ENCODE measurements at places on chromosomes 16 and 17. TPM values are rescaled to one million over a fixed set of nuclear protein-coding genes. Genes with fewer than 3 reads are reported as not detected.

- H3K4me1 ChIP-seq: no peaks in the 10 kb centered on the region
- H3K27me3 ChIP-seq: no peaks in the 10 kb centered on the region
- no peak overlapping the region for H3K4me3 ChIP-seq
- no peak for DNase-seq
These were observed 15.7 kb downstream of the ALDH3A2 start for GRCh38 chr17:19664136-19664820.

- no peaks in the 10 kb centered on the region for H3K36me3 ChIP-seq
- H3K27ac ChIP-seq: no peak overlapping the region
- H3K4me3 ChIP-seq: no peak overlapping the region
- no peaks in the 10 kb centered on the region for H3K4me1 ChIP-seq
- no peaks in the 10 kb centered on the region for H3K27me3 ChIP-seq
- no peak for DNase-seq
These were observed 16.0 kb downstream of the MYO15A start for GRCh38 chr17:18124345-18125126.

DNA sequence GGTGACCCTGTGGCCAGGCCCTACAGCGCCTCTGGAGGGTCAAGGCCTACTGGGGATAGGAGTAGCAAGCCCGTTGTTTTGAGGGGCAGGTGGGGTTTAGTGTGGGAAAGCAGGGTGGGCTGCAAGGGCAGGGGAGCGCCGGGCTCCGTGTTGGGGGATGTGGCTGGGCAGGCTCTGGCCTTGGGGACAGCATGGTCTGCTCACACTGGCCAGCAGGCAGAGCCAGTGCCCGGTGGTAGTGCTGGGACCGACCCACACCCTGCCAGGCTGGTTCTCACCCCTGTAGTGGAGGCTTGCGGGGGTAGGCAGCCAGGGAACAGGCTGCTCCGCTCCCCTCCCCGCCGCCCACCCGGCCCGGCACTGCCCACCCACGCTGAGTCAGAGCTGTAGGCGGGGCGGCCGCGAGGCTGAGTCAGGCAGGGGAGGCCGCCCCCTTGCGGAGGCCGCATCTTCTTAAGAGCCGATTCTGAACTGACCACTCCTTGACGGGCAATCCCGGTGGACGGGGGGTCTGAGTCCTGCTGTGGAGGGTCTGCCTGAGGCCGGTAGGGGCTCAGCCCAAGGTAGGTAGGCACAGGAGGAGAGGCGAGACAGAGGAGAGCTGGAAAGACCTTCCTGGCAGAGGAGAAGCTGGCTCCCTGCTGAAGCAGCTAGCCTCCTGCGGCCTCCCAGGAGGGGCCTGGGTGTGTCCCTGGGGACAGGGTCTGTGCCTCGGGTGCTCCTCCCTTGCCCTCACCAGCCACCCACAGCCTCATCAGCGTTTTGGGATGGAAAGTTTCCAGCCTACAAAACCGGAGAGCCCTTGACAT is 62.4 kb downstream of the BAIAP2 start:
- peak; percentile 51 for DNase-seq
- H3K27me3 ChIP-seq: no peaks in the 10 kb centered on the region
- H3K4me3 ChIP-seq: no peak overlapping the region

The MMP25 gene
- total RNA-seq: 0.29 TPM

The C16orf46 gene
- total RNA-seq: not detected

Data from activated naive CD4-positive, alpha-beta T cell treated with anti-CD3 and anti-CD28 coated beads for 36 hours (primary cell).